ENCODE measurements at places on chromosomes 4 and X.

DNA sequence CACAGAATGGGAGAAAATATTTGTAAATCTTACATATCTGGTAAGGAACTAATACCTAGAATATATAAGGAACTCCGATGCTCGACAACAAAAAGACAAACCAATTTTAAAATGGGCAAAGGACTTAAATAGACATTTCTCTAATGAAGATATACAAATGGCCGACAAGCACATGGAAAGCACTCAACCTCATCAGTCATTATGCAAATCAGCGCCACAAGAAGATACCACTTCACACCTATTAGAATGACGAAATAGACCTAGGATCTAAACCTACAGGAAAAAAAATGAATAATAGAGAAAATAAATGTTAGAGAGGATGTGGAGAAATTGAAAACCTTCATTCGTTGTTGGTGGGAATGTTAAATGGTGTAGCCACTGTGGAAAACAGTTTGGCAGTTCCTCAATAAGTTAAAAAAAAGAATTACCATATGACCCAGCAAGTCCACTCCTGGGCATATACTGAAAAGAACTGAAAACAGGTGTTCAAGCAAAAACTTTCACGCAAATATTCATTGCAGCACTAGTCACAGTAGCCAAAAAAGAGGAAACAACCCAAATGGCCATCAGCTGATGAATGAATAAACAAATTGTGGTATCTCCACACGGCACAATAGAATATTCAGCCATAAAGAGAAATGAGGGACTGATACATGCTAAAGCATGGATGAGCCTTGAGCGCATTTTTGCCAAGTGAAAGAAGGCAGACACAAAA, 57.3 kb upstream of the WDR19 start:
- DNase-seq: no peak

- DNase-seq: no peak
Measured at GRCh38 chr4:119735165-119735651, 106.6 kb upstream of the PDE5A start.

GRCh38 chr4:147753047-147753446, 21.2 kb downstream of the ARHGAP10 start:
- no peak for DNase-seq

GRCh38 chr4:46947541-46947940, 38.5 kb upstream of the COX7B2 start:
- no peak for DNase-seq

GRCh38 chr4:8438743-8439142, 1.8 kb downstream of the ACOX3 start:
- no peak for DNase-seq

DNA sequence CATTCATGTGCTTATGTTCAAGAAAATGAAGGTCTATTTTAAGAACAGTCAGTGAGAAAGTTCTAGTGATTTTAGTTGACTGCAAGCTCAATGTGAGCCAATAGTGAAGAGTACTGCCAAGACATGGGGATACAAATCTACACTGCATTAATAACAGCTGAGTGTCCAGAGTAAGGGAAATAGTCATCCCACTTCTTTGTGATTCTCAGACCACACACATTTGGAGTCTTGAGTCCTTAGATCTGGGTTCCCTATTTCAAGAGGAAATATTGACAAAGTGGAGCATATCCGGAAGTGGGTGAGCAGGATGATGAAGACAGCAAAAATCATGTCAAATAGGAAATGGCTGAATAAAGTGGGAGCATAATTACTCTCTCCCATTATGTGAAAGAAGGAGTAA, 171.1 kb downstream of the LARP7 start:
- DNase-seq: no peak

GRCh38 chr4:164890691-164891090, 13.7 kb downstream of the APELA start:
- no peak for DNase-seq

DNA sequence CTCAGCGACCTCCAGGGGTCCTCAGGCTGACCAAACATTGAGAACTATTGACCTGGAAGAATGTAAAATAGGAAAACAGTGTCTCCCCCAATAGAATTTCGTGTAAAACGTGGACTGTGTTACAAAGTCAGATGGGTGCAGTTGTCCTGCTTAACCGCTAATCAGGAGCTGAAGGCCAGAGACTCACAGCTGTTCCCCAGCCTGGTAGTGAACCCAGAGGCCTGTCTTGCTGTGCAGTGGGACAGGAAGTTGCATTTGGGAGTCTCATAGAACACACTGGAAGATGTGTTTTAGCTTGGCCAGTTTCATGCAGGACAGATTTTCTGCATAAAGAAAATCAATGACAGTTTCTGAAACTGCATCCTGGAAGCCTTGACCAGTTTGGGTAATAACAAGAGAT, 151.5 kb downstream of the PTTG2 start:
- no peak for DNase-seq

GRCh38 chr4:81676537-81676936, 204.8 kb upstream of the RASGEF1B start:
- DNase-seq: peak; percentile 65

DNA sequence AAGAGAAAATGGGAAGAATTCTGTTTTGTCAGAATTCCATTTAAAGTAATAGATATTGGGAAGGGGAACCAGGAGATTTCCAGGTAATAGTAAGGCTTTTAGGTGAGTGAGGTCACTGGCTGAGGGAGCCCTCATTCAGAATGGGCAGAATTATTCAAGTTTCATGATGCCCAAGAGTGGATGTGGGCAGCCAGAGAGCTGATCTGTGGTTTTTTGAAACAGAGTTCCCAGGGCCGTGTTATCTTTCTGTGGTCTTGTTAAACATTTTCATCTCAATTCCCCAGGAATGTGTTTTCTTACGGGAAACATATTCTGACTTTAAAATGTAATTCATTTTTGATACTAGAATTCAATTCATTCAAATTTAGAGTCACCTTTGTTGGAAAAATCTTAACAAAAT, 182.0 kb upstream of the AADAT start:
- no peak for DNase-seq

GRCh38 chrX:39869846-39870601, 227.7 kb downstream of the BCOR start:
- no peak for DNase-seq

- DNase-seq: no peak
Measured at GRCh38 chr4:139274790-139275189, 5.2 kb downstream of the MGARP start.

GRCh38 chr4:75512386-75513211, 1.6 kb downstream of the RCHY1 start:
- DNase-seq: no peak

DNA sequence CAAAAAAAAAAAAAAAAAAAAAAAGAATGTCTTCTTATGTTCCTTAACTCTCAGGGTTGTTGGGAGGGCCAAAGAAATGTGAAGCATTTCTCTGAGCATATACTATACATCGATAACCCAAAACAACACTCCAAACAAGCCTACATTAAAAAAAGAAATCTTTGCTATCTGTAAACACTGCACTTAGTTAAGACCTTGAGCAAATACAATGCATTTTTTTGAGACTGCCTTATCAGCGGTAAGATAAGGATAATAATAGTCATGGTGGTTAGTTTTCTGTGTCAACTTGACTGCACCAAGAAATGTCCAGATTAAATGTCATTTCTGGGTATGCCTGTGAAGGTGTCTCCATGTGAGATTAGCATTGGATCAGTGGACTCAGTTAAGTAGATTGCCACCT, 541.9 kb downstream of the PACRGL start:
- no peak for DNase-seq

DNA sequence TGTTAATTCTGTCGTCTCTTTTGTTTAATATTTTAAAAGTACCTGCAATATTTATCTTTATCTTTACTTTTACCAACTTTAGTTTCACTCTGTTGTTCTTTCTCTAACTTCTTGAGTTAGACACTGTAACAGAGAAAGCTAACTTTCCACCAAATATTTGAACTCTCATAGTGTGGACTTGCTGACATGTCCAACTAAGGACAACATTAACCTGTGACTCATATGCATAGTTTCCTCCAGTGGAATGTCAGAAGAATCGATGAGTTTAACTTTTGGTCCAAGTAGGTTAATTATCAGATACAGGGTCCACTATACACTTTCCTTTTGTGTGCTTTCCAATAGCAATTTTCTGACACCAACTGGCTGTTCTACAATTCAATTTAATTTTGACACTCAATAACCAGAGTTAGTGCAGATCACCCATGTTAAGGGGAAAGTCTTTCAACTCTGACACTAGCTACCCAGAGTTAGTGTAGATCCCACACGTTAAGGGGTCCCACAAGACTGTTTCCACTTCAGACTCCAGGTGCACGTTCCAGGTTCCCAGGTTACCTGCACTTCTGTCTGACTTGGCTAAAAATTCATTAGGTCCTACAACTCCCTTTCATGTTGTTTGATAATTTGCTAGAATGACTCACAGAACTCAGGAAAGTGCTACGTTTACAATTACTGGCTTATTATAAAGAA, 559.0 kb upstream of the AMOT start:
- no peak for DNase-seq

GRCh38 chr4:124343661-124344171, 368.8 kb downstream of the ANKRD50 start:
- no peak for DNase-seq

DNA sequence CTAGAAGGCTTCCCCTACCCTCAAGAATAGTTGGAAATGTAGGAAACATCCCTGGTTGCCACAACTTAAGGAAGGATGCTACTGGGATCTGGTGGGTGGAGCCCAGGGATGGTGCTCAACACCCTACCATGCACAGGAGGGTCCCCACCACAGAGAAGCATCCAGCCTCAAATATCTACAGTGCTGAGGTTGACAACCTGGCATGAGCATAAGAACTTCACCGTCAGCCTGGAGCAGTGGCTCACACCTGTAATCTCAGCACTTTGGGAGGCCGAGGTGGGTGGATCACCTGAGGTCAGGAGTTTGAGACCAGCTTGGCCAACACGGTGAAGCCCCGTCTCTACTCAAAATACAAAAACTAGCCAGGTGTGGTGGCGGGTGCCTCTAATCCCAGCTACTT, 24.0 kb upstream of the ASMTL start:
- DNase-seq: no peak

DNA sequence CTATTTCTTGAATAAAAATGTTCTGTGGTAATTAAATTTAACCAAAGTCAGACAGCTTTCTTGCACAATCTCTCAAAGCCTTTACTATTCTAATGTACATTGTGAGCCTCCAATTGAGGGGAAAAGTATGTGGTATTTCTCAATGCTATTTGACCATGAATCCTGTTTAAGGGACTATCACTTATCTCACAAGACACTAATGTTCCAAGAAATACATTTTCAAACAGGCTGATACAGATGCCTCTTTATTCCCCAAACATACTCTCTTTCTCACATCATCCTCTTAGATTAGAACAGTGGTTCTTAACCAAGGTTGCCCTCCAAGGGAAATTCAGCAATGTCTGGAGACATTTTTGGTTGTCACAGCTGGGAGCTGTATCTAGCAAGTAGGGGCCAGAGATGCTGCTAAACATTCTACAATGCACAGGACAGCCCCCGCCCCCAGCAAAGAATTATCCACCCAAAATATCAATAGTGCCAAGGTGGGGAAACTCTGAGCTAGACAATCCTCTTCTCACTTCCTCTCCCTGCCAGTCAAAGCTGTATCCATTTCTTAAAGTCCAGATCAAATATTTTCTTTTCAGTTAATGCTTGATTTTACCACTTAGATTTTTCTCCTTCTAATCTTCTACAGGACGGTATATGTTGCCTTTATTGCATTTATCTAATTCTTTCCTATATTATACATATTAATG, 129.2 kb upstream of the TRIM2 start:
- no peak for DNase-seq

- no peak for DNase-seq
Measured at GRCh38 chr4:52904421-52904820, 42.3 kb downstream of the RASL11B start.

DNA sequence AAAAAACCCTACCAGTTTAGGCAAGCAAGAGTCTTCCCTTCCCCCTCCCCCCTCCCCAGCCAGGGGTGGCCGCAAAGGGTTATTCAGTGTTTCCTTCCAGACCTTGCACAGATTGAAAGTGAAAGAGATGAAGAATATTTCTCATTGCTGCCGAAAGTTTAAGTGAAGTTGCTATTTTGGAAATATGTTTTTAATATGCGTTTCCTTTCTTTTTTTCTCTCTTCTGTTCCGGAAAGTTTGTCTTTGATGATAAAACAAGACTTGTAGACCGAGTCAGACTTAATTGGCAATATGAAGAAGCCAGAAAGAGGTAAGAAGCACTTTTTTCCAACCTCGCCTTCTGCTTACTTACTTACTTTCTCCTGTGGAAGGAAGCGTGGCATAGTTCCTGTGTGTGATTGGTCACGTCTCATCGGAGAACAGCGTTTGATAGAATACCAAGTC, 58.5 kb upstream of the CLCN4 start:
- DNase-seq: no peak

- DNase-seq: peak; percentile 82
Measured at GRCh38 chr4:3241898-3242524, 6.9 kb upstream of the MSANTD1 start.

GRCh38 chr4:38670109-38670901, 6.3 kb downstream of the KLF3 start:
- peak; percentile 39 for DNase-seq

DNA sequence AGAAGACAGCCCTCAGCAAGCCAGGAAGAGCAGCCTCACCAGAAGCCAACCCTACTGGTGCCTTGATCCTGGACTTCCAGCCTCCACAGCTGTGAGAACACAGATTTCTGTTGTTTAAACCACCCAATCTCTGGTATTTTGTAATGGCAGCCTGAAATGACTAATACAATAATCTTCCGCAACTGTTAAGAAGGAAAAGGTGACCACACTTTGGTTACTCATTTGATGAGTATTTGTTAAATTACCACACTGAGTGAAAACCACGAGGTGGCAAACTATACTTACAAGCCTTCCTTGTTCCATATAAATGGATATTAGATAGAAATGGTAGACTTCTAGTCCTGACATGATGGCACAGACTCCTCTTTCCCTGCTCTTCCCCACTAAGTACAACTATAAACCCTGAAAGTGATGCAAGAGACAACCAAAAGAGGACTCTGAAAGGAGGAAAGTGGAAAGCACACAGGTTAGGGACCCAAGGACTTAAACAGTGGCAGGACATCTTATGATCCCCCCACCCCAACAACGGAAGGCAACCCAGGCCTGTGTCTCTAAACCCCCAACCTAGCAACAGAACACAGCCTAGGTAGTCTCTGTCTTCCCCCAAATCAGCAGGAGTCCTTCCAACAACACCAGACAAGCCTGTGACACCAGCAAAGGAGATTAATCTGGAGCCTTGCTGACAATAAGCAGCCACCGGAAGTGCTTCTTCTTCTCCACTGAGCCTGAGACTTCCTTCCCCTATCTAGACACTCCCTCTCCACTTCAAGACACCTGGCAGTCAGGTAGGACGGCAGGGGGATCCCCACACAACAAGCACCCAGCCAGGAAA, 12.3 kb downstream of the ZNF182 start:
- DNase-seq: no peak

All from right forelimb (tissue), 1 donor.